ENCODE measurements at places on chromosomes 2 and 18. TPM values are rescaled to one million over a fixed set of nuclear protein-coding genes. Genes with fewer than 3 reads are reported as not detected.

Gene VWC2L
- not detected for total RNA-seq

Gene UGT1A10
- 0.18 TPM for total RNA-seq

Gene IL37
- total RNA-seq: not detected

Gene TMEM37
- 1.5 TPM for total RNA-seq

Gene TLX2
- 0.47 TPM for total RNA-seq

Measured in A549 treated with ZK216348 at 1 μM for 4 hours (cell line).